Left kidney (tissue), 8 donors: ENCODE measurements at places on chromosomes 4 and X. TPM values are rescaled to one million over a fixed set of nuclear protein-coding genes. Genes with fewer than 3 reads are reported as not detected.
A peak's percentile ranks its signal among the peaks of the same experiment; 100 is the strongest.

TMEM35A gene
- polyA plus RNA-seq: 7.9 TPM

TLR10 gene
- 0.40 TPM for polyA plus RNA-seq

DSPP gene
- 0.03 TPM for polyA plus RNA-seq

SHROOM3 gene
- polyA plus RNA-seq: 28.6 TPM

AMTN gene
- polyA plus RNA-seq: not detected

PRAF2 gene
- 32.1 TPM for polyA plus RNA-seq

GAGE13 gene
- polyA plus RNA-seq: not detected

GRCh38 chr4:53923921-53924320 lies 140.5 kb downstream of the CHIC2 start:
- no peak for DNase-seq

DNA sequence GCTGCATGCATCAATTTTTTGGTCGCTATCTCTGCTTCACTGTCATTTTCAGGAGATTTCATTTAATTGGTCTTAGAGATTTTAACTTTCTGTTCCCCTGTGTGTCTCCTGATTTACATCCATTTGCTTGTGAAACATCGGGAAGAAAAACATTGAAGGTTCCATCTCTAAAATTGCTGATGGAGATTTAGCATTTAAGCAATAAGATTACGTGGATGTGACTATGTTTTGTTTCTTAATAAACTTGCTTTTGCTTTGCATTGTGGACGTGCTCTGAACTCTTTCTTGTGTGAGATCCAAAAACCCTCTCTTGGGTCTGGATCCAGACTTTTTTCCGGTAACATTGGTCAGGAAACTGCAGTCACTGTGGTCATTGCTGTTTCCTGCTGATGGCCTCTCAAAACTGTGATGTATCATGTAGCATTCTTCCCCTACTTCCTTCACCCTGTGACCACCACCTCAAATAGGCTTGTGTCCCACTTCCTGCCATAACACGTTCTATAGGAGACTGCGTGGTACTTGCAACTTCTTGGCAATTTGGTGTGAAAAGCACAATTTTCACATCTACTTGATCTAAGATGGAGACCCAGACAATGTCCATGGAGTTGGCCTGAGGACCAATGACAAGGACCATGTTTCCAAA lies 4.9 kb downstream of the CXCL2 start:
- no peak for DNase-seq

DNA sequence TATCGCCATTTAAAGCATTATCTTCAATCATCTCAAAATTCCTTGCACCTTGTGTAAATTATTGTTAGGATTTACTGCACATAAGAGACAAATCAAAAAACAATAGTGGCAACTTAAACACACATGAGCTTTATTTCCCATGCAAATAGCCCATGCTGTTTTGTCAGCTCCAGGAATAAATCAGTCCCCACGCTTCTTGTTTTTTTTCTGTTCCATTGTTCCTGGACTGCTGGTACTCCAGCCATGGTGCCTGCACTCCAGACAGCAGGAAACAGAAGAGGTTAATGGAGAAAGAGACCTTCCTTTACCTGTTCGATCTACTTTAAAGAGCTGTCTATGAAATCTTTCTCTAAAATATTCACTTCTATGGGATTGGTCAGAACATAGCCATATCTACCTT lies 1515.7 kb upstream of the TENM3 start:
- DNase-seq: no peak

- DNase-seq: no peak
These were observed 47.2 kb downstream of the GYG2 start for GRCh38 chrX:2875798-2876399.

DNA sequence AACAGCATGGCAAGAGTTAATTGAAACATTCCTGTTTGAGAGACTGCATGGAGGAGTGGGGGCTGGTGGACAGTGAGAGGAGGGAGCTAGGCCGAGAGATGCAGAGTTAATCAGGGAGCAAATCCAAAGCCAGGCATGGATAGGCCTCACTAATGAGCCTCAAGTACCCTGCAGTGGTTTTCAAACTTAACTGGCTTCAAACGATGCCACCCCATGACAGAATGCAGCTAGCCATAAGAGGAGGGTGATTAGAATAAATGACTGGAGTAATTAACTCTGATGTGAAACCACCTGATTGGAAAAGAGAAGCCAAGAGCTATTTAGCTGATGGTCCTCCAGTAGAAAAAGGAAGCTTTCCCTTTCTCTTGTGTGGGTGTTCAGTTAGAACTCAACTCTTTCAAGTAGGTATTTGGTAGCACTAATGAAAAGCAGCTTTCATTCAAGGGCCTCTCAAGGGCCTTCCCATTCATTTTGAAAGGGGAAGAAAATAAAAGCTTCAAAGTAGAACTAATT lies 215.4 kb upstream of the MAB21L2 start:
- peak; percentile 17 for DNase-seq

GRCh38 chrX:8424912-8425311 lies 39.7 kb upstream of the VCX3B start:
- no peak for DNase-seq

GRCh38 chrX:97016106-97016505 lies 132.4 kb downstream of the RPA4 start:
- DNase-seq: no peak

DNA sequence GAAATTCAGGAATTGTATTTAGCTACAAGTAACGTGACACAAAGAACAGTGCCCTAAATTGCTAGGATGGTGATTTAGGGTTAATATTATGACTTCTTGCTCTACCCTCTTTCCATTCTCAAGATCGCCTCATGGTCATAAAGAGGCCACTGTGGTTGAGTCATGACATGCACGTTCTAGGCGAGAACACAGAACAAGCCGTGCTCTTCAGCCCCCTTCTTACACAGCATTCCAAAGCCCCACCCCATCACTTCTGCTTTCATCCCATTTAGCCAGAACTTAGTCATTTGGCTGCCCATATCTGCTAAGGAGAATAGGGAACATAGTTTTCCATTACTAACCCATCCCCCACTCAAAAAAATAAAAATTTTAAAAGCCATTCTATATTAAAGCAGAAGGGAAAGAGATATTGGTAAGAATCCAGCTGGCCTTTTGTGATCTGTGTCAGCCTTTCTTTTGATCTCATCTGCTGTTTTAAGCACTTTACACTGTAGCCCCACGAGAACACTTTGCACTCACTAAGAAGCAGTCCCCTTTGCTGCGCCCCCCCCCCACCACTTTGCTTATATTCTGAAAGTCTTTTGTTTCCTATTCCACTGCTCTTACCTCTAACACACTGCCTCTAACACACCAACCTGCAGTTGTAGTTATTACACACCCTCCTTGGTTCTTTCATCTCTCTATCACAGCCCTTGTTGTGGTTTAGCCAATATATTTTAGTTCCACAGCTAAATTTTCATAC lies 28.4 kb downstream of the NPNT start:
- no peak for DNase-seq

- DNase-seq: no peak
These were observed 57.3 kb downstream of the ABCG2 start for GRCh38 chr4:88101165-88101564.

- no peak for DNase-seq
These were observed 52.2 kb upstream of the ADRA2C start for GRCh38 chr4:3713817-3714641.

DNA sequence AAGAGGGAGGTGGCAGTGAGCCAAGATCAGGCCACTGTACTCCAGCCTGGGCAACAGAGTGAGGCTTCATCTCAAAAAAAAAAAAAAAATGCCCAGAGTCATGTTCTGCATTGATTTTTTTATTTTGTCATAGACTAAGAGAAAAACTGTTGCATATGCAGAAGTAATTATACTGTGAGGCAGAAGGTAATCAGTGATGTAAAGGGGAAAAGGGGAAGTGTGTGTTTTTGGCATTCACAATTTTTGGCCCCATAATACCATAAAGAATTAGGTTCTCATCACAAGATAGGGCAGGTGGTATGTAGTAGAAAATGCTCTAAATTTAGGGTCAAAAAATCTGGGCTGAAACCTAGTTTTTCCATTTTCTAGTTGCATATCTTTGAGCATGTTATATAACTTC lies 47.3 kb upstream of the GAB1 start:
- DNase-seq: no peak

DNA sequence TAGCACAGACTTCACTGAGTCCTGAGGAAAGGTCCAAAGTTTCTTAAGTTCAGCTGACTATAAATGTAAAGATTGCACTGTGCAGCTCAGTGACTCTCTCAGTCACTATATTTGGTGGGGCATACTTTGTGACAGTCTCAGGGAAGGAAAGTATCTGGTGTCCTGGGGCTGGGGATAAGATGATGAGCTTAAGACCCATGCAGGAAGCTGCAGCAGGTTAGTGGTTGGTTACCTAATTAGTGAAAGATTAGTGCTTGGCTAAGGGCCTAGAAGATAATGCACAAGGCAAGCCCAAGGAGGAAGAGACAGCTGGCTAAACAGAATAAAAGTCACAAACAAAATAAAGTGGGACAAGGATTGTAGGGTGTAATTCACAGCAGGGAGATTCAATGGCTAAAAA lies 25.4 kb upstream of the SLITRK4 start:
- DNase-seq: no peak
